ENCODE measurements at places on chromosomes 1 and 21.

GRCh38 chr1:248404024-248404423, 1.2 kb downstream of the OR2T1 start:
- no peak for DNase-seq

DNA sequence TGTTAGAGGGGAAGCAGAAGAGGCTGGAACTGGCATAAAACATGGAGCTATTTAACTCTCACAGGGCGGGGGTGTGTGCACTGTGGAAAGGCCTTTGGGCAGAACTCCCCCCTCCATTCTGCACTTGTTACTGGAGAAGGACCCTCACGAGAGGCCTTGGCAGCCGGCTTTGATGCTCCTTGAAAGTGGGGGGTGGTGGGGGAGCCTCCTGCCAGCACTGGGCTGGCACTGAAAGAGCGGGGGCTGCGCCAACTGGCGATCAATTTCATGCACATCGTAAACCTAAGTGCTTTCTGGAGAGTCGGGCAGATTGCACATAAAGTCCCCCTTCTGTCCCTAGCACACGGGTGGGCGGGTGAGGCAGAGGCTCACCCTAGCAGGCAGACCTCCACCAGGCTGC, 28.9 kb downstream of the FOXO6 start:
- no peak for DNase-seq

DNA sequence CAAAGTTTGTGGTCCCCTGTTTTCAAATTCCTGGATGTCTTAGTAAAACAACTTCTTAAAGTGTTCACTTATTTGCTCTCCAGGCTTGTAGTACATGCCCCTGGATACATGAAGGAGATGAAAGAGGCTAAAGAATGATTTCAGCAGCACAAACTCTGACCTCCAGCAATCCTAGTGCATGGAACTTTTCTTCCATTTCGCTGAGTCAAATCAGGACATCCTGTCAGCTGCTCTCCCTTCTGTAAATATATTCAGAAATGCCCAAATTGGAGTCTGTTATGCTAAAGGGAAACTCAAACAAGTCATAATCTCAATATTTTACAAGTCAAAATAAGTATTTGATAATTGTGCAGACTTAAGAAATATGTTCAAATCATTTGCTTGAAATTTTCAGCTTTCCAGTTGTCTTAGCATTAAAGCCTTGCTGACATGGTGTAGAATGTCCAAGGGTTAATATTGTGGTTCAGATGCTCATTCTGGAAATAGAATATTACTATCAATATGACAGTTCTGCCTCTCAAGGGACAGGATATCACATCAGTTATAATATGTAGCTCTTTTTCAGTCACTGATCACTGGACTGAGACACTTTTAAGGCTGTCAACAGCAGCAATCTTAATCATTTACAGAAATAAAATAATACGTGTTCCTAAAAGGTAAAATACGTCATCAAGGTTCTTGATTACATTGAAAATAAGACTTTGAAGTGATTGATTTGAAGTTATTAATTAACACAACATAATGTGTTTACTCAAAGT, 1157.3 kb downstream of the PLA2G4A start:
- DNase-seq, result no peak

DNA sequence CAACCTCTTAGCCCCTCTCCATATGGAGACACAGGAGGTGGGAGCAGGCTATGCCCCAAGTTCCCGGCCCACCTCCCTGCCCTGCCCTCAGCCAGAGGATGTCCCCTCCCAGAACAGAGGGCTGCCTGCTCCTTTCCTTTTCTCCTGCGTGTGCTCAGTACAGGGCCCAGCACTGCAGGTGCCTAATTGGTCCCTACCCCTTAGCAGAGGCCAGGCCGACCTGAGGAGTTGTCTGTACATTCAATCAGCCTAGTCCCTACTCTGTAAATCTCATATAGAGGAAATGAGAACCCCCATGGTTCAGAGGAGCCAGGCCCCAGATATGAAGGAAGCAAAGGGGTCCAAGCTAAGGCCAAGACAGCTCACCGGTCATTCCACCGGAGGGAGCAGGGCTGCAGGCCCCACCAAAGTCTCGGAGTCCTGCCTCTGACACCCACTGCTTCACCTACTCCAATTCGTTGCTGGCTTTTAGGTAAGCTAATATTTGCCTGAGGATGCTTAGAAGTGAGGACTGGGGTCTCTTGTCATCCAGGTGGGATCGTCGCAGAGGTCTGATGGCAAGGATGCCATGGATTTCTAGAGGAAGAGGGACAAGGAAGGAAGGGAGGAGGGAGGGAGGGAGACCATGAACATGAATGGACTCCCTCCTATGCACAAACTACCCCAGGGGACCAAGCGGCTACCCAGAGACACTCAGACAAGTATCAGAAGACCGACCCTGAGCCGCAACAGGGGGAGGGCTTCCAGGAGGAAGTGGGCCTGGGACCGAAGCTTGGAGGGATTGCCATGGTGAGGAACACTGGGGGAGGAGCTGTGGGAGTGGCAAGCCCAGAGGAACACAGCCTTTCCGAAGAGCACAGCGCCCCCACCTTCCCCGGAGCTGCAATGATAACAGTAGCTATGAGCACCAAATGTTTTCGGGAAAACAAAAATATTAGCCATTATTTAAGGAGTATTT, 30.4 kb upstream of the FOXO6 start:
- DNase-seq, result no peak

GRCh38 chr1:25774921-25775771, 24.8 kb upstream of the SELENON start:
- DNase-seq, result no peak

- no peak for DNase-seq
These were observed 63.4 kb downstream of the CD2 start for GRCh38 chr1:116817582-116818064.

GRCh38 chr1:12021616-12022015, 2.3 kb downstream of the MIIP start:
- no peak for DNase-seq

DNA sequence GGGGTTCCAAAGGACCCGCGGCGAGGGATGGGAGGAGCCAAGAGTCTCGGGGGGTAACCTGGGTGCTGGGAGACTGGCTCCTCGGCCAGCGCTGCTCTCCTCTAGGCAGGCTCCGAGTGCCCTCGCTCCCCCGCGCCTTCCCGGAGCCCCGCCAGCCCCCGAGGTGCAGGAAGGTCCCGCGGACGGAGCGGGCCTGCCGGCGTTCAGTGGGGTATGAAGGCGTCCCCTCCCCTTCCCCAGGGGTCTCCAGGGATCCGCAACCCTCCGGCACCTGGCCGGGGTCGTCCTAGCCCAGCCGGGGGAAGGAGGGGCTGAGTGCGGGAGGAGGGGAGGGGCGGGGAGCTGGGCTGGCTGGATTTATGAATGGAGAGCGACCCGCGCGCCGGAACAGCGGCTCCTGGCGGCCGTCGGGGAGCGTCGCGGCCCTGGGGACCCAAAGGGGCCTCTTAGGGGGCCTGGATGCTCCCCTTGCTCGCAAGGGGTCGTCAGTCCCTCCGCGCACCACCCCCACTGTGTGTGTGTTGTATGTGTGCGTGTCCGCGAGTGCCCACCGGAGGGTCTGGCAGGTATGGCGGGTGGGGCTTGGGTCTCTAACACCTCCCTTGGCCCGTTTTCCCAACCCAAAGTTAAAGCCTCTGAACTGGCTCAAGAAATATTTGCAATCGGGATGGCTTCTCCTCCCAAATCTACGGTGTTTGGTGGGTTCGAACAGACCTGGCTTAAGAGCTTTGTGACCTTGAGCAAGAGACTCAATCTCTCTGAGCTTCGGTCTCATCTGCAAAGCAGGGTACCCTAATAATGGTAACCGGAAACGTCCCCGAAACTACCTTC, 642 bp downstream of the HCRTR1 start:
- DNase-seq, result no peak

- DNase-seq, result no peak
These were observed 23.6 kb downstream of the DISP3 start for GRCh38 chr1:11502516-11502915.

GRCh38 chr1:2330519-2331199, 60.7 kb downstream of the MORN1 start:
- DNase-seq, result no peak

- DNase-seq, result no peak
These were observed 264.3 kb downstream of the RHOU start for GRCh38 chr1:228999446-229000170.

- no peak for DNase-seq
These were observed 45.6 kb upstream of the TMEM61 start for GRCh38 chr1:54934869-54935268.

DNA sequence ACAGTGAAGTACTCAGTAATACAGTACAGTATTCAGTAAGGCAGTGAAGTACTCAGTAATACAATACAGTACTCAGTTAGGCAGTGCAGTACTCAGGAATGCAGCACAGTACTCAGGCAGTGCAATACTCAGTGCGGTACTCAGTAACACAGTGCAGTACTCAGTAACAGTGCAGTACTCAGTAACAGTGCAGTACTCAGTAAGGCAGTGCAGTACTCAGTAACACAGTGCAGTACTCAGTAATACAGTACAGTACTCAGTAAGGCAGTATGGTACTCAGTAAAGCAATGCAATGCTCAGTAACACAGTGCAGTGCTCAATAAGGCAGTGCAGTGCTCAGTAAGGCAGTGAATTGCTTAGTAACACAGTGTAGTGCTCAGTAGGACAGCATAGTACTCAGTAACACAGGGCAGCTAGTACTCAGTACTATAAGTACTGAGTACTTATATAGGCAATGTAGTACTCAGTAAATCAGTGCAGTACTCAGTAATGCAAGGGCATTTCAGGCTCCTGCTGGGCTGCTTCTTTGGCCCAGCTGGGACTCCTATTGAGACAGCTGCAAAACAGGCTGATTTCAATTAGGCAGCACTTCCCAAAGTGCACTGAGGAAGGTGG, 411.3 kb downstream of the DISC1 start:
- no peak for DNase-seq

DNA sequence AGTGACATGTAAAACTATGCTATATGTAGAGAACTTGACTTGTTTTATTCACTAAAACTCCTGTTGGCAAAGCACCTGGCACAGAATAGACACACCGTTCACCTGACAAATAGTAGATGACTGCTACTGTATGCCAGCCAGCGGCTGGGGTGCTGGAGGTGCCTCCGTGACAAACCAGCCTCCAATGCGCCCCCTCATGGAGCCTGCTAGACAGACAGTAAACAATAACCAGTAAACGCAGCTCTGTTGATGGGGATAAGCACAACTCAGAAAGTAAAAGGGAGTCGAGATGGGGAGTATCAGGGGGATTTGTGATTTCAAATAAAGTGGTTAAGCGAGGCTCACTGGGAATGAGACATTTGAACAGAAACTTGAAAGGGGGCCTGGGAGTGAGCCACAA, 107.2 kb downstream of the PRDM2 start:
- DNase-seq, result no peak

- no peak for DNase-seq
These were observed 27.6 kb upstream of the SDHB start for GRCh38 chr1:17081439-17081838.

GRCh38 chr1:234592240-234592639, 17.7 kb downstream of the IRF2BP2 start:
- DNase-seq, result no peak

DNA sequence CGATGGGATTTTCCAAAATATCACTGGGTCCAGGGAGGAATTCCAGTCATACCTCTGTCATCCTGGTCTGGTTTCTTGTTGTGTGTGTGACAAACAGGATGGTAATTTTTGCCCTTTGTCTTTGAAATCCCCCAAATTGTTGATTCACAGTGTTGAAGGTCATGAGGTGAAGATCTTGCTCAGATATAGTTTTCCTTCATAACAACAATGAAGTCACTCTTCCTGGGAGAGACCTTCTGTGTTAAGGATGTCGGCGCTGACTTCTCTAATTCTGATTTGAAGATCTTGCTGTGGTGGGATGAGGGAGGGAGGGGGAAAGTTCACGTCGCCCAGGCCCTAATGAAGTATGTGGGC, 32.2 kb upstream of the MPZL1 start:
- no peak for DNase-seq

- DNase-seq, result no peak
These were observed 49.3 kb downstream of the DOP1B start for GRCh38 chr21:36205962-36206361.

GRCh38 chr1:154736841-154737240, 128.9 kb upstream of the ADAR start:
- DNase-seq, result no peak

DNA sequence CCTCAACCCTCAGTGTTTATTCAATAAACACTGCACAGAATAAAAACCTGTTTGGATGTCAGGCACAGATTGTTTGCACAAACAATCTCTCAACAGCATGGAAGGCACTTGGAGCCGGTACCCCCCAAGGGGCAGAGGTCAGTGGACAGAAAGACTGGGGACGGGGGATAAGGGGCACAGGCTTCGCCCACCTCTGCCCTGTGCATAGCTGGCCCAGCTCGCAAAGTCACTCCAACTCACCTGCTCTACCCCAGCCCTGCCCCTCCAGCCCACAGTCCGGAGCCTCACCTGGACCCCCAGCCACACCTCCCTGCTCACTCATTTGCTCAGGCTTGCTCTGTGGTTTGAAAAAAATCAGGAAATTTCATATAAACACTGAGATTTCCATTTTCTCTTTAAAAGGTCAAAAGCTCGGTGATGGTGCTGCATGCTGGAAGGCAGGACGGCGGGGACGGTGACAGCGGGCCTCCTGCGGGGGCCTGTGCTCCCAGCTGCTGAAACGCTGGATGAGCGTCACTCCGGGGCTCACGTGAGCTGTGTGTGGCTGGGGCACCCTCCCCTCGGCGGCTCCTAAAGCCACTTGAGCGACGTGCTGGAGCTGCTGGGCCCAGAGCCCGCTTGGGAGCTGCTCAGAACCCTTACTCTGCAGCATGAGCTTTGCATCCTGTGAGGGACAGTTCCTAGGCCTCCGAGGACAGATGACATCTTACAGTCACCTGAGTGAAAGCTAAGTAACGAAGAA, 54.5 kb downstream of the PRDM15 start:
- no peak for DNase-seq

- DNase-seq, result no peak
These were observed 16.5 kb downstream of the GREM2 start for GRCh38 chr1:240595476-240595875.

- no peak for DNase-seq
These were observed 41.9 kb upstream of the IVNS1ABP start for GRCh38 chr1:185358957-185359356.

DNA sequence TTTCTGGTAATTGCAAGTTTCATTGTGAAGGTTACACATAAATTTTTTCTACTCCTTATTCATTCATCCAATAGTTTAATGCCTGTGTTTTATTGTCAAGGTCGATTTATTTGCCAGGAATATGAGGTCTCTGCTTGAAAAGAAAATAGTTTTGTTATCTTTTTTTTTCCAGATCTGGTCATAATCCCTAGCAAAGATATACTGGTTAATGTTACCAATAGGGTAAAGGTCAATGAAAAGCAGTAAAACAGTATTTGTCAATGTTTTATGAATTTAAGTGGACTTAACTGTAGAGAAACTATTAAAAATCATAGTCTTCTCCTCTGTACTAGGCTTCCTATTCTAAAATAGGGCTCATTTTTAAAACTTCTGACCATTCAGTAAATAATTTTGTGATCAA, 8.1 kb upstream of the FMO3 start:
- DNase-seq, result no peak

GRCh38 chr1:206492589-206492988, 14.7 kb upstream of the RASSF5 start:
- no peak for DNase-seq

GRCh38 chr1:75438355-75438754, 172.6 kb downstream of the SLC44A5 start:
- no peak for DNase-seq

GRCh38 chr1:85148524-85149250, 52.1 kb downstream of the SYDE2 start:
- DNase-seq, result no peak

GRCh38 chr1:25917996-25918395, 11.8 kb upstream of the STMN1 start:
- DNase-seq, result no peak

Measured in posterior cingulate gyrus (tissue), 11 donors.